ENCODE measurements at places on chromosomes 16 and 17.

DNA sequence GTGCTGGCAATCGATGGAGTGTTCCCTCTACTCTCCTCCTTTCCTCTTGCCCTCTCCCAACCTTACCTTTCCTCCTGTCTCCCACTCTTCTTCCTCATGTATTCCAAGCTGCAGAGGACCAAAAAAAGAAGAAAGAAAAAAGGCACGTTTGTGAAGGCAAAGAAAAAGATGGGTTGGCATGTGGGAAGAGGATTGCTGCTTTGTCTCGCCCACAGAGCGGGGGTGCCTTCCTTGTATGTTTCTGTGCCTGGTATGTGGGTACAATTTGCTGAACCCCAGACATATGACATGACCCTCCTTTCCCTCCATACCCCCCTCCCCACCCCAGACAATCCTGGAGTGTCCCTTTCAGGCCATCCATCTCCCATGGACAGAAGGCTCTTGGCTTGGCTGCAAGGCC, 13.1 kb upstream of the CTCF start:
- DNase-seq, result no peak

DNA sequence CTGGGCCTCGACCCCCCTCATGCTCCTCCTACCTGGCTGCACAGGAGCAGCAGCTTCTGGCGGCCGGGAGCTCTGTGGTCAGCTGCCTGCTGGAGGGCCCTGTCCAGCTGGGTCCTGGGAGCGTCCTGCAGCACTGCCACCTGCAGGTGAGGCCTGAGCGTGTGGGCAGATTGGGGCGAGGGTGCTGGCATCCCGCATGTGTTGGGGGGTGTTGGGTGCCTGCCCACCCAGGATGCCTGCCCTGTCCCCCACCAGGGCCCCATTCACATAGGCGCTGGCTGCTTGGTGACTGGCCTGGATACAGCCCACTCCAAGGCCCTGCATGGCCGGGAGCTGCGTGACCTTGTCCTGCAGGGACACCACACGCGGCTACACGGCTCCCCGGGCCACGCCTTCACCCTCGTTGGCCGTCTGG, 16.5 kb downstream of the FCSK start:
- DNase-seq, result no peak

GRCh38 chr16:30889721-30890120, 4.2 kb downstream of the BCL7C start:
- DNase-seq, result no peak

GRCh38 chr17:51103050-51103449, 17.6 kb downstream of the SPAG9 start:
- no peak for DNase-seq
